ENCODE measurements at places on chromosomes 1 and 21. TPM values are rescaled to one million over a fixed set of nuclear protein-coding genes. Genes with fewer than 3 reads are reported as not detected.

Gene VANGL2
- not detected for total RNA-seq

Gene TNNI3K
- total RNA-seq, result 1.0 TPM

Gene FCRLB
- total RNA-seq, result 0.11 TPM

Gene HENMT1
- 6.3 TPM for total RNA-seq

Gene DNAJC6
- total RNA-seq, result 2.5 TPM

Gene GRHL3
- total RNA-seq, result not detected

DNA sequence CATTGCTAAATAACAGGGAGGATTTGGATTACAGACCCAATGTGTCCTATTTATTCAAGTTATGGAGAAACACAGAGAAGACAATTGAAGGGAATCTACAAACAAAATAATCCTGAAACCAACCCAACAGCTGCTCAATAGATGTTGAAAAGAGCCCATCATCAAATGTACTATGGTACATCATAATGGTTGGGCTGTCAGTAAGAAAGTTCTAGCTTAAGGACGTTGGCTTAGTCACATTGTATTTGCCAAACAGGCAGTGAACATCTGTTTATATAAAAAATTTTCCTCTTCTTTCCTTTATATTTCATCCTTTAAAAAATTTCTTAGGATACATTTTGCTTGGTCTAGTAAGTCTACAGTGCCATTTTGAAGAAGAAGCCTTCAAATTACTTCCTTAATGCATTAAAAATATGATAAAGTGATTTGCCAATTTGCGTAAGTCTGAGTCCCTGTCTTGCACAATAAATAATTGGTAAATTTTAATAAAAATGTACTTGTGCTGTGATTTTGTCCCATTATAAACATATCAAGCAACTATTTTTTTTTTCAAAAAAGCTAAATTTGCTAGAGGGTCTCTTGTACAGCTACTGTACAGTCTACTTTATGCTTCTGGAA is 14.4 kb downstream of the MAP3K7CL start:
- no peak for DNase-seq

DNA sequence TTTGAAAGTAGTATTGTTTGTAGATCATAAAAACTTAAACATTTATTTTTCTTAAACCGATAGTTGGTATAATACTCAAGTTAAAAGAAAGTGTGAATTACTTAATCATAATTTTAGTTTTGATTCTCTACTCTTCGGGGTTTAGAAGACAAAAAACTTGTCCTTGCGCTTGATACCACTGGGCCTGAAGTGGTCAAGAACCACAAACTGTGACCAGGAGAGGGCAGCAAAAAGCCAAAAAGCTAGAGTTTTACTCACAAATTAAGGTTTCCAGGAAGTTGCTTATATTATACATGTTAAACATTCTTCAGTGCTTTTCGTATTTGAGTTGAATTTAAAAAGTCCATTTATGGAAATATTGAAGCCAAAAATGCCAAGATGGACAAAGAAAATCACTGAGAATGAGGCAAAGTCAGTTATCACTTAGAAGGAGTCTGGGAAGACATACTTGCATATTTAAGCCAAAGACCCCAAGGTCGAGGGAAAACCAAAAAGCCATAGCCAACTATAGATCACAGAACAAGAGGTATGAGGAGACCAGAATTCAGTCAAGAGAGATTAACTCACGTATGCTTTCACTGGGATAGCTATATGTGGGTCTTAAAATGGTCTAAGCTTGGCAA is 34.2 kb downstream of the EFCAB7 start:
- peak; percentile 3 for DNase-seq

GRCh38 chr1:6199298-6200187 is at the start of gene RPL22:
Gene RPL22 (minus strand): TSS chr1:6199595. CDS start chr1:6199573, 22 bp downstream.
- DNase-seq, result peak; percentile 93

GRCh38 chr1:235553112-235553551 is 48.9 kb upstream of the B3GALNT2 start:
- no peak for DNase-seq

DNA sequence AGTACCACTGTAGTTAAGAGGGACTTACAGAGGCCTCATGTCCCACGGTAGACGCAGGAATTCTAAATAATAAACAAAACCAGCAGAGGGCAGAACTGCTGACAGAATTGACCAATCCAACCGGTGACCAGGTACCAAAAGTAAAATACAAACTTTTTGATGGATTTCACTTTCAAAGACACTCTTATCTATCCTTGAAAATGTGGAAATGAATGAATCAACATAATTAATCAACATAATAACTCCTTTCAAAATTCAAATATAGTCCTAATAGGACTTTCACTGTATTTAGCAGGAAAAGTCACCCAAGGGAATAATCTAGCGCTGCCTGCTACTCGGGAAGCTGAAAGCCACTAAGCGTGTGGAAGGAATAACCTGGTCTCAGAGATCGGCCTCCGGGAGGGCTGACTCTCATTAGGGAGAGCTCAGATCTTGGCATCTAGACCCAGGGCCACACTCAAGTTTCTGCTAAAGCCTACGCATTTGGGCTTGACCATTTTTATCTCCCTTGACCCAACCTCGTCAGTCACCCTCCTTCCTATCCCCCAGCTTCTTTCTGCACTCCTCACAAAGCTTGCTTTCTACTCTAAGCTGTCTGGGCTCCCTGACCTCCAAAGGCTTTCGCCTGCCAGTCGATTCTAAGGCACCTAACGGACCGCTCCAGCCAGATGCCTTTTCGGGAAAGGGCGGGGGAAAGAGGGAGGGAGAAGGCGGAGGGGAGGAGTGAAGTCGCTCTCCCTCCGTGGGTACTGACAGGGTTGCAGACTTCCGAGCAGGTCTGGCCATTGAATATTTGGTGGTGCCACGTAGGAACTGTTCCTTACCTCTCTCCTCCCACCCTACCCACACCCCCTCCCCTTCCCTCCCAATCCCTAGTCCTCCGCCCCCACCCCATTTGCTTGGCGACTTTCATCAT is 1.6 kb downstream of the COL11A1 start:
- DNase-seq, result no peak

DNA sequence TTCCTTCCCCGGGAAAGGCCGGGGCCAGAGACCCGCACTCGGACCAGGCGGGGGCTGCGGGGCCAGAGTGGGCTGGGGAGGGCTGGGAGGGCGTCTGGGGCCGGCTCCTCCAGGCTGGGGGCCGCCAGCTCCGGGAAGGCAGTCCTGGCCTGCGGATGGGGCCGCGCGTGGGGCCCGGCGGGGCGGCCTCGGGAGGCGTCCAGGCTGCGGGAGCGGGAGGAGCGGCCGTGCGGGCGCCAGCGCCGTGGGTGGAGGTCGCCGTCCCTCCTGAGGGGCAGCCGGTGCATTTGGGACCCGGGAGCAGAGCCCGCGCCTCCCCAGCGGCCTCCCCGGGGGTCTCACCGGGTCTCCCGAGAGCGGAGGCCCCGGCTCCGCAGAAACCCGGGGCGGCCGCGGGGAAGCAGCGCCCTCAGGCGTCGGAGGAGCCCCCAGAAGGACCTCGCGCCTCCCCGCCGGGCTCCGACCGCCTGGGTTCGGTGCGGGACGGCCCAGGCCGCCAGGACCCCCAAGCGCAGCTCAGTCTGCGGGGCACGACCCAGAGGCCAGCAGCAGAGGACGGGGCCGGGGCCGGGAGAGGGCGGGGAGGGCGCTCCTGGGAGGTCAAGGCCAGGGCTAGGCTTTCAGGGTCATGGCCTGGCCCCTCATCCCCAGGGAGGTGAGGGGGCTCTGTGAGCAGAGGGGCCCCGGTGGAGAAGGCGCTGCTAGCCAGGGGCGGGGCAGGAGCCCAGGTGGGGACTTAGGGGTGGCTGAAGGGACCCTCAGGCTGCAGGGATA is 7.2 kb upstream of the SLX9 start:
- DNase-seq, result peak; percentile 84

DNA sequence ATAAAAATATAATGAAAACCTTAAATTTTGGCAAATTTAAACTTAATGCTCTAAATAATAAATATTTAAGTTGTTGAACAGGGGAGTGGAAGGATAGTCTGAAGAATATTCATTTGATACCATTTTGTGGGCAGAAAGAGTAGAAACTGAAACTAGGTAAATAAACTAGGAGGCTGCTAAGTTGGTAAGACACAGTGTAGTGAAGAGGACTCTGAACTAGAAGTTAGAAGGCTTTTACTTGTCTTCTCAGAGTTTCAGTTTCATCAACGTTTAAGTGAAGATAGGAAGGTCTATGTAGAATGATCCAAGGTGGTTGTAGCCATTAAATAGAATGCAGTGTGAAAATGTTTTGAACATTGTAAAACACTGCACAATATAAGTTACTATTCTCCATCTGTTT is 516.9 kb downstream of the AMY1C start:
- DNase-seq, result no peak

- no peak for DNase-seq
Measured at GRCh38 chr1:196136396-196136795, 471.8 kb downstream of the KCNT2 start.

- DNase-seq, result no peak
Measured at GRCh38 chr1:202888221-202888530, 773 bp downstream of the RABIF start.

GRCh38 chr1:16396591-16396990 is 29.5 kb downstream of the SZRD1 start:
- no peak for DNase-seq

DNA sequence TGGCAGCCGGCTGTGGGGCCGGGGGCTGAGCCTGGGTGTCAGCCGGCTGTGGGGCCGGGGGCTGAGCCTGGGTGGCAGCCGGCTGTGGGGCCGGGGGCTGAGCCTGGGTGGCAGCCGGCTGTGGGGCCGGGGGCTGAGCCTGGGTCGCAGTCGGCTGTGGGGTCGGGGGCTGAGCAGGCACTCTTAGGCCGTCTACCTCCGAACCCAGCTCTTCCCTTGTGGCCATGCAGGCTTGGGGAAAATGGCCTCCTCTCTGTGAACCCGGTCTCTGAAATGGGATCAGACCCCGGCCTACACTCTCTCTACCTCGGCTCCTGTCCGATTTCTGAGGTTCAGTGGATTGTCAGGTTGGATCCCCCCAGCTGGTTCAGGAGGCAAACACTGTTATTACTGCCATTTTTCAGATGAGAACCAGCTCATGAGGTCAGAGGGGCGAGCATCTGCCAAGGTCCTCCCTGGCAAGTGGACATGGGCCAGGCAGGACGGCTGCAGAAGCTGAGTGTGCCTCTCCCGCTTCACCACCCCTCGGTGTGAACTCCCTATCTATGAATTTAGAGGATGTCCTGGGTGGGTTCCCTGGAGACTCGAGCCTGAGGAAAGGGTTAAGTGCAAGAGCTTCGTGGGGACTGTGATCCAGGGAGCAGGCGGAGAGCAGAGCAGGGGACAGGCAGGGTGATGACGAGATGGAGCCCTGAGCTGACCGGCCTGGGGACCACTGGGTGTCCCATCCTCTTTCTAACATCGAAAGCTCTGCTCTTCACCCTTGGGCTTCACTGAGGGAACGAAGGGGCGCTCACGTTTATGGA is 10.9 kb upstream of the COL18A1 start:
- no peak for DNase-seq

DNA sequence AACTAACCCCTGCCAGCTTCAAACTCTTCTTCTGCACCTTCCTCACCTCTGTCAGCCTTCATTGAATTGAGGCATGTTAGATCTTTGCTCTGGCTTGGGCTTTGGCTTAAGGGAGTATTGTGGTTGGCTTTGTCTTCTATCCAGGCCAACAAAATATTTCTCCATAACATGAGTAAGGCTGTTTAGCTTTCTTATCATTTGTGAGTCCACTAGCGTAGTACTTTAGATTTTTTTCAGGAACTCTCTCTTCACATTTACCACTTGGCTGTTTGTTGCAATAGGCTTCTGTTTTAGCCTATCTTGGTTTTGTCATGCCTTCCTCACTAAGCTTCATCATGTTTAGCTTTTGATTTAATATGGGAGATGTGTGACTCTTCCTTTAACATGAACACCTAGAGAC is 417.5 kb downstream of the NCAM2 start:
- no peak for DNase-seq

GRCh38 chr1:5898266-5898665 is 94.0 kb downstream of the NPHP4 start:
- no peak for DNase-seq

GRCh38 chr1:196651637-196652215 is at the start of gene CFH:
Gene CFH (plus strand): TSS chr1:196652043. CDS start chr1:196652118, 75 bp downstream.
- no peak for DNase-seq
